ENCODE measurements at places on chromosomes 2 and 18.

DNA sequence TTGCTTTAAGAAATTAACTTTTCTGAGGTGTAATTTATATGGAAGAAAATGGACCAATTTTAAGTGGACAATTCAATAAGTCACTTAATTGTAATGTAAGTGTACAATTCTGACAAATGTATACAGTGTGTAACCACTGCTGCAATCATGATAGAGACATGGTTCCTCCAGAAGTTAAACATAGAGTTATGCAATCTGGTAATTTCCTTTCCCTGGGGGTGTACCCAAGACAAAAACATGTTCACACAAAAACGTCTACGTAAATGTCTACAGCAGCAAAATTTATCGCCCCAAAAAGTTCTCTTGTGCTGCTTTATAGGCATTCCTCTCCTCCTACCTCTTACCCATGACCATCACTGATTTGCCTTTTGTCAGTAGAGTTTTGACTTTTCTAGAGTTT, 141.5 kb downstream of the AQP4 start:
- DNase-seq, result no peak

DNA sequence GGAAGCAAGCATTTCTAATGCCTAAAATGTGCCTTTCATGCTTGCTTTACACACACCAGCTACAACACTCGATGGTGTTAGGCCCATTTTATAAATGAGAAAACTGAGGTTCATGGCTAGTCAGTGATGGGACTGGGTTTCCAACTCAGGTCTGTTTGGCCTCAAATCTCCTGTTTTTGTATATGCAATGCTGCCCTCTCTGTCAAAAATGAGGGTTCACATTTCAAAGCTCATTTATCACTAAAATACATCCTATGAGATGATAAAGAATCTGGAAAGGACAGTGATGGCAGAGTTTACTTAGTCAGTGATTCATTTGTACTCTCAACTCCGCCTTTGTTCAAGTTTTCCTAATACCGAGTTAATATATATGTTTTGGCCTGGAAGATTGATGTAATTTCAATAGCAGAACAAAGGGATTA, 92.3 kb downstream of the KCTD1 start:
- DNase-seq, result no peak

- no peak for DNase-seq
Observed at GRCh38 chr2:196404276-196404675, 232.9 kb upstream of the STK17B start.

GRCh38 chr2:118097657-118098056, 9.4 kb downstream of the INSIG2 start:
- no peak for DNase-seq

- DNase-seq, result no peak
Observed at GRCh38 chr2:10300997-10301940, 1.4 kb upstream of the HPCAL1 start.

- DNase-seq, result no peak
Observed at GRCh38 chr2:168671932-168672331, 130.5 kb upstream of the NOSTRIN start.

DNA sequence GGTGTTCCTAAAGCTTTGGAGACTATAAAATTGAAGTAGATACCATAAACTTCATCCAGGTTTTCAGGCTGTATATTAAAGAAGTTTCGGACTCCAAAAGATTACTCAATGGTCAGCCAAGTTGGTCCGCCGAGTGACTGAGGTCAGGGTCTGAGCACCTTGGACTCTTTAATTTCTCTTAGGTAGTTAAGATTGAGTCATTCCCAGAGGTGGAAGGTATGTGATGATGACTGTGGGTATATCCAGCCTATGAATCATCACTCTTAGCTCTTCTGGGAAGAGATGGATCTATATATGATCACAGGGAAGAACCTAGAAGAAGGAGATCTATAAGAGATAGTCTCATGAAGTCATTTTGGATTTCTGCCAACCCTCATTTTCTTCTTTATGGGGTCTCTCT, 3.3 kb downstream of the ITGA6 start:
- no peak for DNase-seq

GRCh38 chr2:231378026-231378722, 17.3 kb upstream of the B3GNT7 start:
- DNase-seq, result no peak

DNA sequence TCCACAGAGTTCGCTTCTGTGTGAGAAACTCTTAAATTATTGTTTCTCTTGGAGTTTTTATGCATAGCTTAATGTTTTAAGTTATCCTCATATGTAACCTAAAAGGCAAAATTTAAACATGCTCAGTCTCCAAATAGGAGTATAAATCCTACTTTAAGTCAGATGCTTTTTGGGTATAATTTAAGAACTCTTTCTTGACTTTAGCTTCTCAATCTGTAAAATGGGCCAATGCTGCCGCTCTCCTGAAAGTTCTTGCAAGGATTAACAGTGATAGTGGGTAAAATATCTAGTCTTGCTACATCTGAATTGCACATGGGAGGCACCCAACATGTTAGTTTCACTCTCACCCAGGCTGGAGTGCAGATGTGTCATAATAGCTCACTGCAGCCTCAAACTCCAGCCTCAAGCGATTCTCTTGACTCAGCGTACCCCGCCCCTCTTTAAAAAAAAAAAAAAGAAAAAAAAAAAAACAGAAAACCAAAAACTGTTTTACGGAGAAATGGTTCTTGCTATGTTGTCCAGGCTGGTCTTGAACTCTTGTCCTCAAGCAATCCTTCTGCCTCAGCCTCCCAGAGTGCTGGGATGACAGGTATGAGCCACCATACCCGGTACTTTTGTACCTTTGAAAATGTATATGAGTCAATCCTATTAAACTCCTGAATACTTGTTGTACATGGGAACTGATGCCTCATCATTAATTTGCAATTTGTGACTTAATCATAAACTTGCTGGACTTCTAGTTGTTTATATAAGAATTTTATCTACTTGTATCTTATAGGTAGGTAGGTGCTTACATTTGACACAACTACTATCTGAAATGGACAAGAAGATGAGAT, 1.8 kb downstream of the FBXO48 start:
- DNase-seq, result no peak

DNA sequence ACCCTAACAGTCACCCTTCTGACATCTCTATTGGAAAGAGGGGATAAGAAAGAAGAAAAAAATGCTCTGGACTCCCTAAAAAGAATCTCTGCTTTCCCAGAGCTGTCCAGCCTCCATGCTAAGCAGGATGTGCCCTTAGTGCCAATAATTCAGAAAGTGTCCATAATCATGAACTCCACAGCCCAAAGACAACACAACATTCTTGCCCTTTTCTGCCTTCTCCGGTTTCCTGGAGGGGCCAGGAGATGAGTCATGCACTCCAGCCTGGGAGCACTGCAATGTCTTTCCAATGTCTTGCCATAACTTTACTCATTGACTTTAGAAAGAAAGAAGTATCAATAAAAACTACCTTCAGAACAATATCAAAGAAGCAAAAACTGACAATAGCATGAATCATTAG, 44.0 kb downstream of the KLF7 start:
- no peak for DNase-seq

DNA sequence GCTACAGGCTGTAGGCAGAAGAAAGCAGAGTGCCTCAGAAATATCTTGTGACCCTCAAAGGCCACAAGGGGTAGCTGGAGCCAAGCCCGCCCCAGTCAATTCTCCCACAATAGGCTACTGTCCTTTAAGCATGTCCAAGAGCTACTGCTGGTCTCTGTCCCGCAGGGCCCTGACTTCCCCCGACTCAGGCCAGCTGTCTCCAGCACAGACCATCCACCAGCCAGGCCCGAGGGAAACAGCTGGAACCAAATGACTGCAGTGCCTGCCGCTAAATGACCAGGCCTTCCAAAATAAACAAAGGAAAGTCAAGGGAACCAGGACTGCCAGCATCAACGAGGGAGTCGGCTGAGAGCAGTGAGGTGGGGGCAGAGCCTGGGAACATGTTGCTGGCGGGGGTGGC, 36.7 kb downstream of the MCFD2 start:
- DNase-seq, result no peak

- DNase-seq, result no peak
Observed at GRCh38 chr2:152452256-152452973, 117.4 kb downstream of the FMNL2 start.

- DNase-seq, result no peak
Observed at GRCh38 chr2:28692411-28692810, 59.2 kb upstream of the PPP1CB start.

GRCh38 chr2:64700133-64700809, 46.6 kb upstream of the SERTAD2 start:
- no peak for DNase-seq

- DNase-seq, result no peak
Observed at GRCh38 chr2:70822843-70823242, 2.4 kb upstream of the CLEC4F start.

DNA sequence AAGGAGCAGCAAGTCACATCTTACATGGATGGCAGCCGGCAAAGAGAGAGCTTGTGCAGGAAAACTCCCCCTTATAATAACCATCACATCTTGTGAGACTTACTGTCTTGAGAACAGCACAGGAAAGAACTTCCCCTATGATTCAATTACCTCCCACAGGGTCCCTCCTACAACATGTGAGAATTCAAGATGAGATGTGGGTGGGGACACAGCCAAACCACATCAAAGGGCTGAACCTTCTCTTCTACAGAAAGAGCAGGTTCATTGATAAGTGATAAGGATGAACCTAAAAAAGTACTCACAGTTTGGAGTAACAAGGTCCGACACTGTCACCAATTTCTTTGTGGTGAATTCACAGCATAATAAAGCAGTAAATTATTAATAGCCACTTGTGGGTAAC, 422.2 kb upstream of the FSIP2 start:
- DNase-seq, result no peak

GRCh38 chr2:12325806-12326205, 390.9 kb upstream of the TRIB2 start:
- DNase-seq, result no peak

DNA sequence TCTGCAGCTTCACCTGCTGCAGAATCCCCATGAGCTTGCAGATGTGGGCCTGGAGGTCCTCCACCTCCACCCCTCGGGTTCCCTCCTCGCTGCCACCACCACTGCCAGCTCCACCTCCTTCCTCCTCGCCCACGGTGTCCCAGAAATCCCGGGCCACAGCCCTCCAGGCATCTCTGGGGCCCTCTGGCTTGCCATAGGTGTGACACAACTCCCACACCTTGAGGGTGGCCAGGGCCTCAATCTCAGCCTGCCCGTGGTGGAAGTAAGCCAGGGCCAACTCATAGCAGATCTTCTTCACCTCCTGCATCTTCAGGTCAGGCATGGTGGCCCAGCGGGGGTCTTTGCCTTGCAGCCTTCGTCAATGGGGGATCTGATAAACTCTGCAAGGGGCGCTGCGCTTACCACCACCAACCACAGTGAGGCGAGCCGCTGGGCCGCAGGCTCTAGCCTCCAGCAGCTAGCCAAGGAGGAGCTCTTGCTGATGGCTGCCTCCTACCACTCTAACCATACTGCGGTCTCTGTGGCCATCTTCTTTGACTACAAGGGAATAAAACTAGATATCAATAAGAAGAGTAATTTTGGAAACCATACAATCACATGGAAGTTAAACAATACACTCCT, 36.1 kb upstream of the ANKRD62 start:
- no peak for DNase-seq

GRCh38 chr2:229342376-229342775, 71.3 kb upstream of the PID1 start:
- no peak for DNase-seq

DNA sequence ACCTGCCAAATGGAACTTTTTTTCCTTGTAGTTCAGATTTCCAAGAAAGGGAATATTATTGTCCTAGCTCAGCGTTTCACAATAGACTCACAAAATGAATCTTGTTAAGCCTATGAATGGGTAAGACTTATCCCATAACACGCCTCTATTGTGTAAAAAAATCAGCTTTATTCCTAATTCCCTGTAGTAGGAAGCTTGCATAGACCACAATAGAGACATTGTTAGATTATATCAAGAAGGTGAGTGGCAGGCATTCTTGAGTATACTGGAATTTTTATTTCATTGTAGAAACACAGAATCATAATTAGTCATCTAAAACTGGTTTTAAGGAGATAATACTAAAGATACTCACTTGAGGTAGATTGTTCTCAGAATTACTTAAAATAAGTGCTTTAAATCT, 46.5 kb upstream of the SLC30A6 start:
- DNase-seq, result no peak

GRCh38 chr2:200695191-200695590, 109.4 kb downstream of the AOX1 start:
- no peak for DNase-seq

GRCh38 chr2:28620291-28620793, 124.5 kb downstream of the PLB1 start:
- no peak for DNase-seq

- DNase-seq, result no peak
Observed at GRCh38 chr2:68653034-68653433, 9.7 kb downstream of the PROKR1 start.

DNA sequence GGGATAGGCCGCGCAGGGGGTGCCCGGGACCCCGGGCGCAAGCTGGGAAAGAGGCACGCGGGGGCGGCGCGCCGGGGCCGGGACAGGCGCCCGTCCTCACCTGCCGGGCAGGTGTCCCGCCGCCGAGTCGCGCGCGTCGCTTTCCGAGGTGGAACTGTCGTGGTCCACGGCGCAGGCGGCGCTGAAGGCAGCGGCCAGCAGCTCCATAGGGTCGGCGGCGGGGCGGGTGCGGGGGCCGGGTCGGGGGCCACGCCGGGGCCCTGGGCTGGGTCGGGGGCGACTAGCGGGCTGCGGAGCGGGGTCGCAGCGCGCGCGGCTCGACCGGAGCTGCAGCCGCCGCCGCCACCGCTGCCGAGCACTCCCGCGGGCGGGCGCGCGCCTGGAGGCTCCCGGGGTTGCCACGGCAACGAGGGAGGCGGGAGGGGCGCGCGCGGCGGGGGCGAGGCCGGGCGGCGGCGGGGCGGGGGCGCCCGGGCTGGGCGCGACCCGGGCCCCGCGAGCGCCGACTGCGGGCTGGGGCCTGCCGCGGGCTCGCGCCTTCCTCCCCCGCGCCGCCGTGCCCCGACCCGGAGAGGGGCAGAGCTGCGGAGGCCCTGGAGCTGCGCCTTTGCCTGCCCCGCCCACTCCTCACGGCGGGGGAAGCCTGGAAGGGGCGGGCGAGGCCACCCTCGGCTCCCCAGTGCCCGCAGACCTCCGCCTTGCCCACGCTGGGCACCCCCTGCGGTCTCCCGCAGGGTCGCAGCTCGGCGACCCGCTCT, 57.9 kb downstream of the SNORC start:
- DNase-seq, result no peak

DNA sequence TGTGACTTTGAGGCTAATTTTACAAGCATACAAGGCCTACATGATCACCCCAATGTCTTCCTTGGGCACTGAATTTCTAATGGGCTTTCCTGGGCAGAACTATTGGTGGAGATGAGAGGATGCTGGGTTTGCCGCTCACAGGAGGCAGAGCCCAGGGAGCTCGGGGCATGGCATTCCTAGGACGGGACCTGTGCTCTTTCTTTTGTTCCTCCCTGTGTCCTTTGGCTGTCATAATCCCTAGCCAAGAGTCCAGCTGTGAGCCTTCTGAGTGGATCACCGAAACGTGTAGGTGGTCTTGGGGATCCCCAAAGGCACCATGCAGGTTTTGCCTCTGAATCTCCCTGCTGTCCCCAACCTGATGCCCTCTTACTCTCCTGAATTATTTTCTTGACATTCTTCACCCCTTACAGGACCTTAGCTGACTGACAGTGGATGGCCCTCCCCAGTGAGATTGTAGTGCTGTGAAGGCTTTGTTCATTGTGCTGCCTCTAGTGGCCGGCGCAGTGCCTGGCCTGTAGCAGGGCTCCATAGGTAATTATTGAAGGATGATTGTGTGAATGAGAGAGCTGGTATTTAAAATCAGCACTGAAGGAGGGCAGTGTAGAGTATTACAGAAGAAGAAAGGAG, 221.9 kb downstream of the ZNF407 start:
- DNase-seq, result no peak

Measured in cardiac septum (tissue), 1 donor.